ENCODE measurements at places on chromosomes 3 and 15.

DNA sequence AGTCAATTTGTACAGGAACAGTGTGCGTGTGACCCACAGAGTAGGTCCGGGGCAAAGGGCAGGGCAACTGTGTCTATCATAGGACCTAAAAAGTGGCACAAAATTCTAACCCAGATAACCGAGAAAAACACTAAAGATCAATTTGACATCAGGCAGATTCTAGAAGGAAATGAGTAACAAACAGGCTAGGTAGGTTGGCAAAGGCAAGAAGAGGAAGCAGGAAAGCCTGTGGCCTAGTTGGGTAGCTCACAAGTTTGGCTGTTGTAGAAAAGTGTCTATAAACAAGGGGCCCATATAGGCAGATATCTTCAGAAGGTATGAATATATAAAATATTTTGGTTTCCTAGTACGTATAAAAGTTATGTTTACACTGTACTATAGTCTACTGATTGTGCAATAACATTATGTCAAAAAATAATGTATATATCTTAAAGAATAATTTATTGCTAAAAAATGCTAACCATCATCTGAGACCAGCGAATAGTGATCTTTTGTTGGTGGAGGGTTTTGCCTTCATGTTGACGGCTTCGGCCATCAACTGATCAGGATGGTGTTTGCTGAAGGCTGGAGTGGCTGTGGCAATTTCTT is 13.3 kb upstream of the OR5K1 start:
- no peak for DNase-seq

- no peak for DNase-seq
These were observed 44.1 kb upstream of the P2RY1 start for GRCh38 chr3:152790651-152791387.

DNA sequence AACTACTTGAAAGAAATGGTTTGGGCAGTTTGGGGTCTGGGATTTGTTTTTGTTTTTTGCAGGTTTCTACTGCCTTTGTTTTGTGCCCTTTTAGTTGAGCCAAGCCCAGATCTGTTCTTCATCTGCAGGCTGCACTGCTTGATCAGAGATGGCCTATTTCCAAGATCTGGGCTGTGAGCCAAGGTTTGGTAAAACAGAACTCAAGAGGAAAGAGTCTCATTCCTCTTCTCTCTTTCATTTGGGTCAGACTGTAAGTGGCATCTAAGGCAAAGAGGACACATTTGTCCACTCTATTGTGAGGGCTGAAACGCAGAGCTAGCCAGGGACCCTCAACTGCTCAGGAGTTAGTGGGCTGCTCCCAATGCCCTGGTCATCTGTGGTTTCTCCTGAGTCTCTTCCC is 104.4 kb upstream of the UBE3A start:
- DNase-seq: no peak

- no peak for DNase-seq
These were observed 260.9 kb upstream of the CFAP20DC start for GRCh38 chr3:59310736-59311135.

- no peak for DNase-seq
These were observed 38.6 kb upstream of the DGKG start for GRCh38 chr3:186400662-186401061.

DNA sequence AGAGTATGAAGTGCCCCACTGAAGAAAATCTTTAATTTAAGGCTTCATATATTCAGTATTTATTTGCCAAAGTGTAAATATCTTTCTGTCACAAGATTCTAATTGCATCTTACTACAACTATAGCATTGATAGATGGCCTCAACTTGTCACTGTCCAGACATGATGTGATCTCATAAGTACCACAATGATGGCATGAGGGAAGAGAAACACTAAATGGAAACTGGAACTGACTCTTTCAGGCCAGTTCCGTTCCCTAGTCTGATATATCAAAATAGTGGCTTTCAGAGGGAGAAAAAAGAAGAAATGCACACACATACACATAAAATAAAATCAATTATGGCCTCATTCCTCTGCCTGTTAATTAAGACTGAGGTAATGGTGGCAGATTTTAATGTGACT is 615.7 kb downstream of the TBL1XR1 start:
- no peak for DNase-seq

GRCh38 chr15:98418122-98418521 is 230.2 kb upstream of the IGF1R start:
- DNase-seq: no peak

- DNase-seq: no peak
These were observed 98.2 kb downstream of the IGF1R start for GRCh38 chr15:98746375-98747155.

GRCh38 chr3:15428539-15428938 is 1.1 kb downstream of the EAF1 start:
- DNase-seq: peak; percentile 31

DNA sequence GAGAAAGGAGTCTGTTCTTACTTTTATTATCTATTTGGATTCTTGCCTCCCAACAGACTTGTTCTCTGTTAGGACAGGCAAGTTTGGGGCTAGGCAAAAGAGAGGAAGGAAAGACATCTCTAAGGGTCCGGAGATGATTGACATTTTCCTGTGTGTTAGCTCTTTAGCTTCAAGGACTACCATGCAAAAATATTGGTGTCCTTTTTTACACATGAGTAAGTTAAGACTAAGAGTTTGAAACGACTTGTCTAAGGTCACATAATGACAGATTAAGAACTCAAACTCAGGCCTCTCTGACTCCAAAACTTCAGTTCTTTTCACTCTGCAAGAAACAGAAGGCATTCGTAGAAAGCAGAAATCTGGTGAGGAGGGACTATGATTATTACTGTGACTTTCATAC is 5.9 kb downstream of the LMCD1 start:
- no peak for DNase-seq

DNA sequence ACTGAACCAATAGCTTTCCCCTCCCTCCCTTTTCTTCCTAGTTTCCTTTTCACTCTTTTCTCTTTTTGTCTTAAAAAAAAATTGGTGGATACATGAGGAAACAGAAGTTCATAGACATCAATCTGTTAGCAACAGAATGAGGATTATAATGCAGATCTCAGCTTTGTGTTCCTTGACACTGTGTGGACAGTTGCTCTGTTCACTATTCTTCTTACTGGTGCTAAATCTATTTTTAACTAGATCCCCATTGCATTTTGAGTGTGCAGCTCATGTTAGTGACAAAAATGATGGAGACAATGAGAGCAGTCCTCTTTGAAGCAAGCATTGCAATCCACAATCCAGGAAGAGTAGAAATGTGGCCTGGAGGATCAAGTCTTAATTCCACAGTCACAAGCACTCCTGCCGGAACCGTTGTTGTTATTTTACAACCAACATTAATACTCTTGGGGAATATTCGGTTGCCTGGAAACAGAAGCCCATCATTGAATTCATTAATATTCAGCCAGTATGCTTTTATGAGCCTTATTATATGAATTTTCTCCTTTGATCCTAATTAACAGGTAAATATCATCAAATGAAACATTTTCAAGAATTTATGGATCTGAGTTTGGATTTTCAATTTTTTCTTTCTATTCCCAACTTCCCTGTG is 1016.8 kb downstream of the NTRK3 start:
- no peak for DNase-seq

DNA sequence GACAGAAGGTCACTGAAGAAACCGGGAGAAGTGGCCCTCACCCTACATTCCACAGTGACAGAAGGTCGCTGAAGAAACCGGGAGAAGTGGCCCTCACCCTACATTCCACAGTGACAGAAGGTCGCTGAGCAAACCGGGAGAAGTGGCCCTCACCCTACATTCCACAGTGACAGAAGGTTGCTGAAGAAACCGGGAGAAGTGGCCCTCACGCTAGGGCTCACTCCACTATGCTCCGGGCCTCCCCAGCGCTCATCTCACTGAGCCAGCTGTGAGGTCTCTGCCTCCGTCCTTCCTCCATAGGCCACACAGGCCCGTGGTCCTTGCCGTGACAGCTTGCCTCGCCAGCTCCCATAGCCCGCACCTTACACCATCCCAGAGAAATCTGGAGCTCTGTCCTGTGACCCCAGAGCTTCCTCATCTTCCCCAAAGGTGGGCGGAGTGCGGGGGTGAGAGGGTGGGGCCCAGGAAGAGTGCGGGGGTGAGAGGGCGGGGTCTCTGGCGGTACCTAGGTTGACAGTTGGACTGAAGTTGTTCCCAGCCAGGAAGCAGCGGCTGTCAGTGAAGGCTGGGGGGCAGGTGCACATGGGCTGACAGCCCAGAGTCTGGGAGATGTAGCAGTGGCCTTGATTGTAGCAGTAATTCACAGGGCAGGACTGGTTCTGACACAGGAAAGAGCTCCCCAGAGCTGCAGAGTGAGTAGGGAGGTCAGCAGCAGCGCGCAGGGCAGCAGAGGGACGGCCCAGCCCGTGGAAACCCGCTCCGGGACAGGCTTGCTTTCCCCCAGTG is 32.0 kb downstream of the MUC20 start:
- DNase-seq: no peak

DNA sequence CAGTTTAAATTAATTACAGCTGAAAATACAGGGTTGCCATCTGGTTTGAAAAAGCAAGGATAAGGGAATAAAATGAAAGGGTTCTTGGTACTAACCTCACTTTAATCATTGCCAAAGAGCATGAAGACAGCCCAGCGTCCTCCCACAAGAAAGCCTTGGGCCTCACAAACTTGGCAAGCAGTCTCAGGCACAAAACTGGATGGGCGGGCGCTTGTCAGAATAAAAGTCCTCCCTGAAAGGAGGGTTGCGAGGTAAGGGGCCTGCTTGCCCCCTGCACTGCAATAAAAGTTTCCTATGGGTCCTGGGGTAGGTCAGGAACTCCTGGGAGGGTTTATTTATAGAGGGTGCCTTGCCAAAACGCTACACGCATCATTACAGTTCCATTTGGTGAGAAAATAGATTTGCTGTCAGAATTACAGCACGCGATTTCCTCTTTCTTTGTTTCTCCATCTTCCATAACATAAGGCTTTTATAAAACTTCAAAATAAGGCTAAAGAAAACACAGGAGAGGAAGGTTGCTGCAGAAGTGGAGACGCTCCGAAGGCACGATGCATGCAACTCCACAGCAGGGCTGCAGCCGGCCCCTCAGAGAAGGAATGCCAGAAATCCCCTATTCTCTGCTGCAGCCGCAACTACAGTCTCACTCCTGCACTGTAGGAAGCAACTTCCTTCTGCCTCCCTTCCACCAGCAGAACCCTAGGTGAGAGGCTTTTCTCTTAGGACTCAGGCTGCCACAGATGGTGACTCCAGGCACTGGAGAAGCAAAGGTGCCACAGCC is 61.3 kb downstream of the VGLL4 start:
- no peak for DNase-seq

GRCh38 chr15:70063261-70063925 is 34.3 kb downstream of the TLE3 start:
- DNase-seq: no peak

- DNase-seq: no peak
These were observed 38.3 kb downstream of the IFT57 start for GRCh38 chr3:108183971-108184370.

- DNase-seq: no peak
These were observed 1517.8 kb downstream of the SI start for GRCh38 chr3:163560459-163560858.

DNA sequence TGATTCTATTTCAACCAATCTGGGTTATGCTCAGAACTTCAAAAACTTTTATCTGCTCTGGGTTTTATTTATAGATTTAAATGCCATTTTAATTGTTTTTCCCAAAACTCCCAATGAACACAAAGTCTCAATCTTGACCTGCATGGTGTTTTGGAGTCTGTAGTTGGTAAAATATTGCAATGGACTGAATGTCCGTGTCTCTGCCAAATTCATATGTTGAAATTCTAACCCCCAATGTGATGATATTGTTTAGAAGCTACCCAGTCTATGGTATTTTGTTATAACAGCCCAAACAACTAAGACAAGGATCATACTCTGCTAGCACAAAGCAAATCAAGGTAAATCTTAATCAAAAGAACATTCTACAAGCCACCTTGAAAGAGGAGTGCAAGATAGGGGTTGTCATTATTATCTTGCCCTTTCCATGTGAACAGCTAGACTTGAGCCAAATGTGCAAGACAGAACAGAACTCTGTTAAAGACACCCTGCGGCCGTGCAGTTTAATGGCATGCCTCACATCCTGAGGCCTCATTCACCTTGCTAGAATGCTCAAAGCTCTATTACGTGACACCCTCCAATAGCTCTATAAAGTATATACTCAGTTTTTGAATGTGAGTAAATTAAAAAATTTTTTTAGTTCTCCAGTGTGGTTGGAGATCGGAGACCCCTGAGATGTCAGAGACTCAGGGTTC is 7.5 kb downstream of the EOGT start:
- DNase-seq: no peak

DNA sequence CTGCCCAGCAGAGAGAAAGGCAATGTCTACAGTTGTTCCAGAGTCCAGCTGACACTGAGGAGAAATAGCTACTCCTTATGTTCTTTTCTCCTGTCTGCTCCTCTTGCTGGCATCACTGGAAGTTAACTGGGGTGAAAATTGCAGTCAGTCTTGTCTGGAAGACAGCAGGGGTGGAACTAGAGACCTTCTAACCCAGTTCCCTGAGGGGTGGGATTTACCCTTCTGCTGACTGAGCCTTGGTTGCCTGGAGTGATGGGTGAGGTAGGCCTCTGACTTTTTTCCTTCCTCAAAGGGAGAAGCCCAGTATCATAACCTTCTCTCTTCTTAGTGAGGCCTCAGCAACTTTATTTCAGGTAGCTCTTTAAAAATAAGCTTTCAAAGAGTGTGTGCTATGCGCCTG is 16.2 kb downstream of the ZNF609 start:
- no peak for DNase-seq

- no peak for DNase-seq
These were observed 719 bp downstream of the FEZF2 start for GRCh38 chr3:62372621-62373041.

GRCh38 chr3:194779729-194780224 is 94.1 kb downstream of the FAM43A start:
- DNase-seq: no peak

DNA sequence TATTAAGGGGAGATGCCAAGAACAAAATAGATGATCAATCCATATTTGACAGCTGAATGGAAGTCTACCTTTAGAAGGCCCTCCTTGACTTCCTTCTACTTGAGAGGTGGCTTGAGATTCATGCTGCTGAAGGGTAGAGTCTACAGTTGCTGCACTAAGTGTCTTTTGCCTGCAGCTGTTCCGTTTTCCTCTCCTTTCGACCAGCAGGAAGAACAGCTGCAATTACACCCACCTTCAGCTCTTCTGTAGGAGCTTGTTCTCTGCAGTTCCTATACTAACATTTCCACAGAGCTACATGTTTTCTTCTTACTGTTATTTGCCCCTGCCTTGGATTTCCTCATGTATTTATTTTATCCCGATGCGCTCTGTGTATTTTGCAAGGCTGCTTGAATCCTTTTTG is 79.1 kb downstream of the ARRDC4 start:
- DNase-seq: no peak
